Melanocyte of skin (primary cell): ENCODE measurements at places on chromosomes 16 and 17. TPM values are rescaled to one million over a fixed set of nuclear protein-coding genes. Genes with fewer than 3 reads are reported as not detected.

Gene CCT6B
- 2.8 and 7.6 TPM in 2 replicates for total RNA-seq

Gene HOXB3
- not detected in 2 replicates for total RNA-seq

Gene MYOCD
- not detected in 2 replicates for total RNA-seq

Gene GAST
- total RNA-seq: not detected in 2 replicates

Gene LDHD
- total RNA-seq: 1.4 and 3.3 TPM in 2 replicates

Gene CCL4L2
- not detected in 2 replicates for total RNA-seq

Gene ADPRM
- 14.7 and 15.0 TPM in 2 replicates for total RNA-seq

Gene KIF18B
- 3.8 and 4.4 TPM in 2 replicates for total RNA-seq

Gene SAMD14
- 0.34 and 0.36 TPM in 2 replicates for total RNA-seq

Gene ZNF469
- under 0.01 TPM in 2 replicates for total RNA-seq

Gene CASKIN1
- under 0.01 and 1.7 TPM in 2 replicates for total RNA-seq

Gene CDK5RAP3
- total RNA-seq: 41.6 and 45.0 TPM in 2 replicates

Gene ESRP2
- total RNA-seq: under 0.01 TPM in 1 of 2 replicates, not detected in the other

Gene DNAH17
- under 0.01 TPM in 2 replicates for total RNA-seq

Gene SCNN1B
- total RNA-seq: not detected in 2 replicates

Gene KIF1C
- 29.6 and 31.5 TPM in 2 replicates for total RNA-seq

Gene ST6GALNAC2
- total RNA-seq: 149 and 205 TPM in 2 replicates

Gene GNG13
- total RNA-seq: not detected in 2 replicates

Gene NEUROD2
- total RNA-seq: not detected in 2 replicates

Gene KRTAP2-3
- not detected in 2 replicates for total RNA-seq

Gene NLE1
- total RNA-seq: 20.0 and 23.8 TPM in 2 replicates

Gene EMP2
- total RNA-seq: 39.6 and 89.8 TPM in 2 replicates

Gene GDPD3
- total RNA-seq: 0.33 TPM in 1 of 2 replicates, not detected in the other

Gene WNT9B
- not detected in 2 replicates for total RNA-seq

Gene CYLD
- 32.7 and 37.5 TPM in 2 replicates for total RNA-seq

Gene SIRT7
- 11.6 and 14.1 TPM in 2 replicates for total RNA-seq
